Hippocampal formation (tissue), 2 donors: ENCODE measurements at places on chromosomes 2 and 18.

GRCh38 chr18:11136241-11136640 is 13.1 kb downstream of the PIEZO2 start:
- DNase-seq: no peak

DNA sequence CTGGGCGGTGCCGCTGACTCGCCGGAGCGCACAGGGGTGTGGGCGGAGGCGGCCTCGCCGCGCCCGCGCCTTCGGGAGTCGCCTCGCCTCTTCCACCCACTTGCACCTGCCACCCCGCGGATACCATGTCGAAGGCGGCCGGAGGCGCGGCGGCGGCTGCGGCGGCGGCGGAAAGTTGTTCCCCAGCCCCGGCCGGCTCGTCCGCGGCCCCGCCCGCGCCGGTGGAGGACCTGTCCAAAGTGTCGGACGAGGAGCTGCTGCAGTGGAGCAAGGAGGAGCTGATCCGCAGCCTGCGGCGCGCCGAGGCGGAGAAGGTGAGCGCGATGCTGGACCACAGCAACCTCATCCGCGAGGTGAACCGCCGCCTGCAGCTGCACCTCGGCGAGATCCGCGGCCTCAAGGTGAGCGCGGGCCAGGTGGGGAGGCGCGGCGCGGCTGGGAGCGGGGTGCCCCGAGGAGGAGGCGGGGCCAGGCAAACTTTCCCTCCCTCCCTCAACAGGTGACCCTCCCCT is 766 bp downstream of the CCDC85A start:
- DNase-seq: no peak

GRCh38 chr18:12478269-12479047 is 70.7 kb downstream of the PRELID3A start:
- no peak for DNase-seq

DNA sequence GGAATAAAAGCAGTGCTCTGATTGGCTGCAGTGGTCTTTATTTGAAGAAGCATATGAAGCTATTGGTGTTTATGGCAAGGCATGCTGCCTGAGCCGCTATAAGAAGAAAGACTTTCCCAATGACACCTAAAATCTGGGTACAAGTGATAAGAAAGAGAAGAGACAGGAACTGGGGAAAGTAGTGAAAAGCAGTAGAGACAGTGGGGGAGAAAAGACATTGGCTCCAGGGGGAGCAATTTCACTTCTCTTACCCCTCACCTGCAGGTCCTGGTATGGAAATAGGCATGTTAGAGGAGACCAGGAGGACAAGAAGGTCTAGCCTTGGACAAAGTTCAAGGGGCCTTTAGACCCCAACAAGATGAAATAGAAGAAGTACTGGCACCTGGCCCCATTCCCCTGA is 47.1 kb downstream of the PLCL1 start:
- DNase-seq: peak; percentile 31

DNA sequence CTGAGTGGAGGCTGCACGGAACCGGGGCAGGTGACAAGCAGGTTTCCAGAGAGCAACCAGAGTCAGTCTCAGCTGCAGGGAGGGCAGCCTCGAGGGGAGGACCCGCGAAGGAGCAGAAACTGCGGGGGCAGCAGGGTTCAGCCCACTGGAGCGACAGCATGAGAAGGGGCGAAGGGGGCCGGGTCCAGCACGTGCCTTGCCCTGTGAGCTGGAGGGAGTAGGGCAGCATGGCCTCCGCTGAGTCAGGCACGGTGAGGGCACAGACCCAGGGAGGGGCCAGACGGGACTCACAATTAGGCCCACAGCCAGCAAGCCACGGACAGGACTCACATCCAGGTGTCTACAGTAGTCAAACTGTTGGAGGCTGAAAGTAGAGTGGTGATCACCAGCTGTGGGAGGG is 22.7 kb upstream of the ATP9B start:
- DNase-seq: no peak

- DNase-seq: no peak
Observed at GRCh38 chr2:177538323-177538722, 145.8 kb downstream of the AGPS start.

DNA sequence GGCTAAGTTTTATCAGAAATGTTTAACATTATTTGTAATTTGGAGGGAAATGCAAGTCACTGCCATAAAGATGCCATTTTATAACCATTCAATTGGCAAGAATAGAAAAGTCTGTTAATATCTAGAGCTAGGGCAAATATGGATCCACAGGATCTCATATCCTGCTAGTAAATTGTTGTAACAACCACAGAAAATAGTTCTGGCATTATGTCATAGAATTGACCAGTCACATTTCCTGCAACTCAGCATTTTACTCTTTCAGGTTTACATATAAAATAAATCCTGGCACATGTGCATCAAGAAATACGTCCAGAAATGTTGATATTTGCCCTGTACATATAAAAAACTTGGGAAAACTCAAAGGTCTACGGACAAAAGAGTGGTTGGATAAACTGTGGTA is 32.9 kb downstream of the OSBPL6 start:
- no peak for DNase-seq

DNA sequence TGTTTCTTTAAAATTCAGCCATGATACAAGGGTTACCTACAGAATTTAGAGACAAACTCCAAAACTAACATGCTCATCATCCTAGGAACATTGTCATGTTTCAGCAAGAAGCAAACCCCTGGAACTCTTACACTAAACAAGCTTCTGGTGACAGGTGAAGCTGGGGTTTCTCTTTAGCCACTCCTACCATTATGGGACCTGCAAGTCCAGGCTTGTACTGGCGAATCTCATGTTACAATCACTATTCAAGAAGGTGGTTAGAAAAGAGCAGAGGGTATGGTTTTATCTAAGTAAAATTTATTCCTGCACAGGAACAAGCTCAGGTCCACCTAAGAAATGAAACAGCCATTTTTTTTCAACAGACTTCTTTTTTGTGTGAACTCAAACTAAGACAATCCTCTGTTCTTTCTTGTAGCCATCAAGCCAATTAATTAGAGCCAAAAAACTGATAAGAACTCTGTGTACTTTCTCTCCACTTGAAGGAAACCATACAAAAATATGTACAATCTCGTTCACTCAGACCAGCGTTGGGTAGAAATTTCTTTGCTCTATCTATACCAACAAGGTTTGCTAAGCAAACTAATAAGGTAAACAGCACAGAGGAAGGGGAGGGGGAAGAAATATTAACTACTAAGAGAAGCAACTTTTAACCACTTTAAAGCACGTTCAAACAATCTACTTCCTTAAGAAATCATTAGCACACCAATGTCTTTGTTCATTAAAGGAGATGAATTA is 63.3 kb upstream of the NEDD4L start:
- DNase-seq: no peak

GRCh38 chr2:12948961-12949353 is 232.2 kb downstream of the TRIB2 start:
- DNase-seq: no peak

- no peak for DNase-seq
Observed at GRCh38 chr18:5961097-5961827, 65.9 kb upstream of the TMEM200C start.

DNA sequence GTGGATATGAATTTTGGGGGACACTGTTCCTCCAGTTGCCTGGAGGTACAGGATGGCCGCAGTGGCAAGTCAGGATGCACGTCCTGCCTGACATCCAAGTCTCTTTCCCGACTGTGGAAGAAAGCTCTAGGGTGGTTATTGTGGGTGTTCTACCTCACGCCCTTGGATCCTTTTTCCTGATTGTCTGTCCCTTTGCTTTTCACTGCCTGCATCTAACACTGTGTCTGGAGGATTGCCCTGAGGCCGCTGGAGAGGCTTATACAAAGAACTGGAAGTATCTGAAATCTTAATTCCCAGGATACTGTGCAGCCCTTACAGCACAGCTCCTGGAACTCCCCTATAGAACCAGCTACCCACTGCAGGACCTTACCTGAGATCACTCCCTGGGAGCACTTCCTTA is 250.5 kb downstream of the TFCP2L1 start:
- DNase-seq: no peak

DNA sequence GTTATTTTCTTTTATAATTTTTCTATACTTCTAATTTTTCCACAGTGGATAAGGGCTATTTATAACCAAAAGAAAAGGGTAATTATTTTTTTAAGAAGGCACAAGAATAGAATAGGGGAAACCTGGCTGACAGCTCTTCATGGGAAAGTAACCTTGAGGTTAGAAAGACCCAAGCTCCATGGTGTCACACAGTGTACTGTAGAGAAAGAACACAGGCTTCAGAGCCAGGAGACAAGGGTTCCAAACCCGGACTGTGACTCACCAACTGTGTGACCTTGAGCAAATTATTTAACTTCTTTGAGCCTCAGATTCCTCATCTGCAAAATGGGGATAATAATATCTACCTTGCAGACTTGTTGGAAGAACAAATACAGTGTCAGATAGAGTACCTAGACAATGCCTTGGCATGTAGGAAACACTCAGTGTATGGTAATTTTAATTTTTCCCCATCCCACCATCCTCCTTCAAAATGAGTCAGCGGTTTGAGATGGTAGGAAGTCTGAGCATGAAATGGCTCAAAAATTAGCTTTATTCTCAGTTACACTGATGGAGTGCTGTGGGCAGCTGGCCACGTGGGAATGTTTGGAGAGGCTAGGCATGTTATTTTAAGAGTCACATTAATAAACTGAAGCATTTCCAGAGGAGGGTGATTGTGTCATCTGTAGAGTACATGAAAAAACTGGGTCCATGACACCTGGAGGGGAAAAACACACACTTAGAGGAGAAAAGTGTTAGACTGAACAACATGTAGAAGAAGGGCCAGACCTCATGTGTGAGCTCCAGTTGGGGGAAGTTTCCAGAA is 36.7 kb downstream of the TMEM37 start:
- DNase-seq: no peak

GRCh38 chr2:30030361-30030760 is 109.0 kb upstream of the ALK start:
- DNase-seq: no peak

- DNase-seq: no peak
Observed at GRCh38 chr18:62723666-62724281, 8.4 kb downstream of the PHLPP1 start.

DNA sequence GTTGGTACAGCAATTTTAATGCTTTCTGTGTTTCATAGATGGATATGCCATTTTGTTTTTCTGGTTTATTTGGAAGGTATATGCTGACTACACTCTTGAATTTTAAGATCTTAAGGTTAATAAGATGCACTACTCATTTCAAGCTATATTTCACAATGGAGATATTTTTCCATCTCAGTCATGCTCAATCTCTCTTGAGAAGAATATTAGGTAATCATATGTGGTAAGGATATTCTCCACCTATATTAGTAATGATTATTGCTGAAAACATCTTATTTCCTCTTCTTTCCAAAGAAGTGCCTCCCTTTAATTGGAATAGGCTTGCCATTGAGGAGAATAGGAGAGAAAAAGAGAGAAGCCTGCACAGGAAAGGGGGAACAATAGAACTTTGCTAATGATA is 40.1 kb downstream of the EPB41L3 start:
- DNase-seq: no peak

DNA sequence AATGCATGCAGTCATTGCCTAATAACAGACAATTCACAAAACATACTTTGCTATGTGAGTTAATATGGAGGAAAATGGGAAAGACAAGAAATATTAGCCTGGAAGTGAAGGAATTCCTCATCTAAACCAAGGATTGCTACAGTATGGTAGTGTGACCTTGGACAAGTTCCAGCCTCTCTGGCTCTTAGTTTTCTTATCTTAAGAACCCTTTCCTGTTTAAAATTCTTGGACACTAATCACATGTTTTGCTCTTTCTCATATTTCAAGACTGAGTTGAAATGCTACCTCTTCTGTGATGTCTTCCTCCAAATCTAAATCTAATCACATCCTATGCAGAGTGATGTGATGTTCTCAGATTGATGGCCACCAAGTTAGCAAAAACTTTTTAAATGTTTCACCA is 20.8 kb upstream of the ADAM23 start:
- DNase-seq: no peak

DNA sequence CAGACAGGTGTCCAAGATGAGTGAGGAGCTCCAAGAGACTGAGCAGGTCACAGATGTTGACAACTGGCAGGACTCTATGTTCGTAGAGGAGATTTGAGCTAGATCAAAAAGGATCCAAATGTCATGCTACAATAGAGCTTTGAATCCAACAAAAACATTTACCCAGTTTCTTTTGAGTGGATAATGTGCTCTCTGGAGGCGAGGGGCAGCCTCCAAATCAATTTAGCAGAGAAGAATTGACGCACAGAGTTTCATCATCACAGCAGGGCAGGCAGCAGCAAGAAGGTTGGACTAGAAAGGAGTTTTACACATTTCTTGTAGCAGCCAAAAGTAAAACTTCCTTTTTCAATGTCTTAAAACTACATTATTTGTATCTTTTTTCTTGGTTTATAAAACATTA is 653.0 kb downstream of the RNF144A start:
- DNase-seq: no peak

GRCh38 chr2:86064006-86064405 is 41.7 kb downstream of the POLR1A start:
- DNase-seq: no peak

GRCh38 chr2:112493858-112494648 is 12.1 kb downstream of the TTL start:
- no peak for DNase-seq

- DNase-seq: no peak
Observed at GRCh38 chr2:166700079-166700478, 188.2 kb upstream of the XIRP2 start.

DNA sequence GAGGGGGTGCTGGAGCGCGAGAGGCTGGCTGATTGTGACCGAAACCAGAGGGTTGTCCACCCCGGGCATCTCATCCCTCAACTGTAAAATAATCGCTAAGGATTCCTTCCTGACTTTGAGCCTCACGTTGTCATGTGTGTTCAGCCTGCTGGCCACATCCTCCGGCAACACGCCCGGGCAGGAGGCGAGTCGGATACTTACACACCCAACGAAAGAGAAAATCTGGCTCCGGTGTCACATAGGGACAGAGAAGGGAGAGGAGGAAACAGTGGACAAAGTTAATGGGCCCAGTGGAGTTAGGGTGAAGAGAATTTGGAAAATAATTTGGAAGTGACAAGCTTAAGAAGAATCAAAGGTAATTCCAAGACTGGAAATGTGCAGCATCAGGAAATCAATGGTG is 2.4 kb downstream of the TLX2 start:
- DNase-seq: no peak

- no peak for DNase-seq
Observed at GRCh38 chr2:187148059-187148714, 299.2 kb upstream of the ZSWIM2 start.

GRCh38 chr2:213022987-213023386 is 128.4 kb downstream of the IKZF2 start:
- DNase-seq: no peak

DNA sequence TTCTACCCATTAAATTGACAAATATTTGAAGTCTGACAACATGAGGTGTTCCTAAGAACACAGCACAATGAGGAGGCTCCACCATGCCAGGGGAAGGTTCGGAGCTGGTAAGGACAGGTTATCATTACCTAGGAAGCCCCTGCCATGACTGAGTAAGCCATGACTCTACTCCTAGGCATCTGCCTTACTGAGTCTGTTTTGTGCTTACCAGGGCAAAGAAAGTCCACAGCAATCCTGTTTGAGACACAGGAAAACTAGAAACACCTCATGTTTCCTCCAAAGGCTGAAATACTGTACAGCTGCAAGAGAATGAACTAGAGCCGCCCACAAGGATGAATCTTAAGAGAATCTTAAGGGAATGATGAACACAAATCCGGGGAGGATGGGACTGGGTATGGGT is 11.6 kb downstream of the TGFBRAP1 start:
- DNase-seq: no peak

- no peak for DNase-seq
Observed at GRCh38 chr18:48639772-48640432, 101.1 kb downstream of the CTIF start.

GRCh38 chr2:70887208-70887549 is 48.5 kb upstream of the ATP6V1B1 start:
- DNase-seq: no peak

- no peak for DNase-seq
Observed at GRCh38 chr2:111676291-111676822, 207.6 kb downstream of the ANAPC1 start.

- no peak for DNase-seq
Observed at GRCh38 chr2:229971298-229971790, 49.0 kb downstream of the FBXO36 start.
